ENCODE measurements at places on chromosomes 7 and 10.

DNA sequence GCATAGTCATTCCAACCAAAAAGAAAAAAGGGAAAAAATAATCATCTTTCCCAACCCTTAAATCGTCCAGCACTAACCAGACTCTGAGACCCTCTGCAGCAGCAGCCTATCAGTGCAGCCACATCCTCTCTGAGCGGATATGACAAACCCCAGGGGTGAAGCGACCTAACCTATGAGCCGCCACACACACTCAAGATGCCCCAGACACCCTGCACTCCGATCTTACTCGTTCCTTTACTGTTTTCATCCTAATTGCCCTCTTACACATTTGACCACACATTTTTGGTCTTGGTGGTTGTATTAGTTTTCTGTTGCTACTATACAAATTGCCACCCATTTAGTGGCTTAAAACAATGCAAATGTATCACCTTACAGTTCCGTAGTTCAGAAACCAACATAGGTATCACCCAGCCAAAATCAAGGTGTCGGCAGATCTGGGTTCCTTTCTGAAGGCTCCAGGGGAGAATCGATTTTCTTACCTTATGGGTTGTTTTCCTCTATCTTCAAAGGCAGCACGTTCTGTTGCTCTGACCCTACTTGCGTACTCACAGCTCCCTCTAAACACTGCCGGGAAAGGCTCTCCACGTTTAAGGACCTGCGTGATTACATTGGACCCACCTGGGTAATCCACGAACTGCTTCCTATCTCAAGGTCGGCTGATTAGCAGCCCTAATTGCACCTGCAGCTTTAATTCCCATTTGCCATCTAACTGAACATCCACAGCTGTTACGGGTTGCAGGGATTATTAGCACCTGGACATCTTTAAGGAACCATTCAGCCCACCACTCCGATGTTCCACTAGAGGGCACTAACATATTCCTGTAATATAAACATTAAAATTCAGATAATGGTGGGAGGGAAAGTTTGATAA, 37.3 kb upstream of the PRSS1 start:
- peak; percentile 15 for DNase-seq

- DNase-seq, result no peak
These were observed 609.7 kb downstream of the PTPRN2 start for GRCh38 chr7:157977717-157978496.

- no peak for DNase-seq
These were observed 46.1 kb upstream of the RAB18 start for GRCh38 chr10:27457966-27458365.

DNA sequence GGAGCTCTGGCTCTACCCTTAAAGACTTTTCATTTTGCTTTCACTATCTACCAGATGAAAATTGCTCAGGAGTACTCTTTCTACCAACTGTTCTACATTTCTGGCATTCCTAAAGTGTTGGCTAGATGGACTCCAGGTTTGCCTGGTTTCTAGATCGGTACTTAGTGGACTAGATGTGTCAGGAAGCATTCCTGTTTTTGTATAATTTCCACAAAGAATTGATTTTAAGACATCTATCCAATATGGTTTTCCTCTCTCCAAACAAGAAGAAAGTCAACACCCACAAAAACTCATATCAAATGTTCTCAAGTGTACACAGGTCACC, 157.7 kb downstream of the CHRM2 start:
- DNase-seq, result no peak

GRCh38 chr10:33804584-33804983, 470.1 kb upstream of the NRP1 start:
- no peak for DNase-seq

- DNase-seq, result peak; percentile 1
These were observed 57.4 kb downstream of the CHST15 start for GRCh38 chr10:124035928-124036558.

GRCh38 chr10:126935263-126935946, 30.2 kb downstream of the DOCK1 start:
- DNase-seq, result no peak

GRCh38 chr7:75617634-75618234, 121.0 kb downstream of the HIP1 start:
- DNase-seq, result peak; percentile 21

- no peak for DNase-seq
These were observed 171.8 kb upstream of the AHR start for GRCh38 chr7:17126413-17127268.

GRCh38 chr10:35306852-35307251, 29.5 kb upstream of the CCNY start:
- DNase-seq, result no peak

GRCh38 chr7:48971173-48971572, 46.8 kb downstream of the CDC14C start:
- DNase-seq, result no peak

GRCh38 chr7:84085147-84085546, 109.4 kb downstream of the SEMA3A start:
- no peak for DNase-seq

DNA sequence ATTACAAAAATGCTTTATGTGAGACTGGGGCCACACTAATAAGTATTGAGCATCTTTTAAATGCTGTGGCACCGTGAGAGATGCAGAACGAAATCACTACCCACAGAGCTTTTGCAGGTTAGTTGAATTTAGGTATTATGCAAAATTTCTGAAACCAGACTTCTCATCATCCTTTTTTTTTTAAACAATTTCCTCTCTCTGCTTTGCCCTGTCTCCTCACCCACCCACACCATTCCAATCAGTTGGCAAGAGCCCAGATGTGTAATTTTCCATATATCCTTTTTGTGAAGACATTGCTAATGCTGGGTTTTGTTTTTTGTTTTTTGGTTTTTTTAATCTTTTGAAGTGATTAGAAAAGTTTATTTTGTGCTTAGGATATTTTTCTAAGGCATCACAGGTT, 1.1 kb downstream of the YAE1 start:
- no peak for DNase-seq

DNA sequence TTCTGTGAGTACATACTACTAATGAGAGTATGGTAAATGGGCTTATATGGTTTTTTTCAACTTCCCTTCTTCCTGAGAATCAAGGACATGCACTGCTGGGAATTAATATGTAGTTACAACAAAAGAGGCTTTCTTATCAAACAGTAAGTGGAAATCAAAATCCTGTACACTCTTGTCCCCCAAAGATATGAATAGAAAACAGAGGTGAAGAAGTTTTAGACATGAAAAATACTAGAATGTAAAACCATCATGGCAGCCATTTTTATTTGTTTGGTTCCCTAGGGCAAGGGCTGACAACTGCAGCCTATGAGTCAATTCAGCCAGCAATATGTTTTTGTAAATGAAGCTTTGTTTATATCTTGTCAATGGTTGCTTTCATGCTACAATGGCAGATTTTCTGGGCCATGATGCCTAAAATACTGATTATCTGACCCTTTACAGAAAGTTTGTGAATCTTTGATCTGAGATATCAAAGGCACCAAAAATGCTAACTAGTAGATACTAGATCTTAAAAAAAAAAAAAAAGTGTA, 422.4 kb downstream of the PARD3 start:
- no peak for DNase-seq

DNA sequence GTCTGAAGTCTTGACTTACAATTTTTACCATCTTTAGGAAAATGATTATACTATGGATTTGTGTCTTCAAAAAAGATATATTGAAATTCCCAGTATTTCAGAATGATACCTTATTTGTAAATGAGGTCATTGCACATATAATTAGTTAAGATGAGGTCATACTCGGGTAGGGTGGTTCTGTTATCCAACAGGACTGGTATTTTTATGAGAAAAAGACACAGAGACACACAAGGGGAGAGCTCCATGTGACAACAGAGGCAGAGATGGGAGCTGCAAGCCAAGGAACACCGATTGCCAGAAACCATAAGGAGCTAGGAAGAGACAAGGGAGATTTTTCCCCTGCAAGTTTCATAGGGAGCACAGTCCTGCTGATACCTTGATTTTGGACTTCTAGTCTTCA, 356.9 kb downstream of the ARL4A start:
- DNase-seq, result no peak

DNA sequence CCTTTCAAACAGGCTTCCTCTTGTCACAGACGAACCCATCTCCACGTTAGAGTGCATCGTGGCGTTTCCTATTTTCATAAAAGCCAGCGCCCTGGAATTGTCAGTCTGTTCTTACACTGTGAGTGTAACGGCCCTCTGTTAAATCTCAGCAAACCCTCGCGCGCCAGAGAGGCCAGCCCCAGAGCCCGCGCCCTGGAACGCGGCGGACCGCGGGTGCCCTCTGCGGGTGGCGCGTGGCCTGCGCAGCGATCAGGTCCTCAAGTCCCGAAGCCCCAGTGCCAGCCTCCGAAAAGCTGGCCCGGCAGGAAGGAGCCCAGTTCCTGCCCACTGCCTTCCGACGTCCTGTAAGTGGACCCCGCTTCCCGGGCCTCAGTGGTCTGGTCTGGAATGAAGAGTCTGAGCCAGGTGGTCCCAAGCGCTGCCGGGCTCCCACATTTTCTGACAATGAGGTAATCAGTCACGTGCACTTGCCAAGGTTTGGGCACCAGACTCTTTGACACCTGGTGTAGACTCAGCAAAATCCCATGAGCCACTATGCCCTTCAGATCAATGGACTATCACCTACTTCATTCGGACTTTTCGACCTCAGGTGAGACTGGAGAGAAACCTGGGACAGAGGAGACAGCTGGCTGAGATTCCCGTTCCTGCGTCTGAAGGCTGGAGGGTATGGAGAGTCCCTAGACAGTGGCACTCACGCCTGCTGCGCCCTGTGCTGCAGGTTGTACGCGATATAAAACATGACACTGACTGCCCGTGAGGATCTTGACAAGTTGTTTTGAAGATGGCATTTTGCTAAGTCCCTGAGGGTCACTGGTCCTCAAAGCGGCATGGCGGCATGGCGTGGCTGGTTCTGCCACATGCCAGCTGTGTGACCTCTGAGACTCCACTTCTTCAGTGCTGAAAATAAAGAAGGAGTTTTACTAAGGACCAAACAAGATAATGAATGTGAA, 109.4 kb upstream of the LANCL2 start:
- peak; percentile 45 for DNase-seq

- no peak for DNase-seq
These were observed 184.1 kb downstream of the DOCK4 start for GRCh38 chr7:112022128-112022527.

- no peak for DNase-seq
These were observed 19.5 kb upstream of the PNLIP start for GRCh38 chr10:116526219-116526618.

DNA sequence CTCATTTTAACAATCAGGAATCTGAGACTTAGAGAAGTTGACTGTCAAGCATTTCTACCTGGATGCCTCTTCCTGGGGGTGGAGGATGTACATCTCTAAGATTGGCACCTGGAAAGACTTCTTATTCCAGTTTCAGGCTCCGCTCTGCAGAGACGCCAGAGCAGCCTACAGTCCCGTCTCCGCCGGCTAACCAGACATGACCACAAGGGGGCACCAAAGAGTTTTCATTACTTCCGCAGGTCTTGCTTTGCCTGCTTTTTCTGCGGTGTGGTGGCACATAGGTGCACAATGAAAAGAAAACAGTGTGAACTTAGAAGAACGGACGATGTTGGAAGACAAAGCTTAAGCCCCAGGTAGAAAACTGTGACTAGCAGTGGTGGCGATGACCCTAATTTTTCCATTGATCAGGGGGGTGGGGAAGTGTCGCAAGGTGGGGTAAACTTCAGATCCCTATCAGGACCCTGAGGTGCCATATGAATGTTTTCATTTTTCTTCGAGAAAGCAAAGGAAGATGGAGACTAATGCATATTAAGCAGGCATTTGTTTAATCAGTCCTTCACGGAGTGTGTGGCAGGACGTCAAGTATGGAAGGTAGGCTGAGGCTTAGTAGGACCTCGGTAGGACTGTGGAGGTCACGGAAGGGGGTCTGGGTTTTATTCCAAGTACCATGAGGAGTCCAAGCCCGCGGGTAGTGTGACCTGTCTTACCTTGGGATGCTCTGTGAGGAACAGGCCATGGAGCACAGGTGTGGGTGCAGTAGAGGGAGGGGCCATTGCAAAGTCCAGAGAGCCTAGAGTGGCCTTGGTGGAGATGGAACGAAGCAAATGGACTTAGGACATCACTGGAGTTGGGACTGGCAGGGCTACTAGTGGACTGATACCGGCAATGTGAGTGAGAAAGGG, 60.1 kb upstream of the SORCS3 start:
- peak; percentile 43 for DNase-seq

GRCh38 chr7:44565795-44566559, 7.7 kb downstream of the DDX56 start:
- DNase-seq, result no peak

- no peak for DNase-seq
These were observed 385.0 kb downstream of the KCNMA1 start for GRCh38 chr10:77252380-77253146.

DNA sequence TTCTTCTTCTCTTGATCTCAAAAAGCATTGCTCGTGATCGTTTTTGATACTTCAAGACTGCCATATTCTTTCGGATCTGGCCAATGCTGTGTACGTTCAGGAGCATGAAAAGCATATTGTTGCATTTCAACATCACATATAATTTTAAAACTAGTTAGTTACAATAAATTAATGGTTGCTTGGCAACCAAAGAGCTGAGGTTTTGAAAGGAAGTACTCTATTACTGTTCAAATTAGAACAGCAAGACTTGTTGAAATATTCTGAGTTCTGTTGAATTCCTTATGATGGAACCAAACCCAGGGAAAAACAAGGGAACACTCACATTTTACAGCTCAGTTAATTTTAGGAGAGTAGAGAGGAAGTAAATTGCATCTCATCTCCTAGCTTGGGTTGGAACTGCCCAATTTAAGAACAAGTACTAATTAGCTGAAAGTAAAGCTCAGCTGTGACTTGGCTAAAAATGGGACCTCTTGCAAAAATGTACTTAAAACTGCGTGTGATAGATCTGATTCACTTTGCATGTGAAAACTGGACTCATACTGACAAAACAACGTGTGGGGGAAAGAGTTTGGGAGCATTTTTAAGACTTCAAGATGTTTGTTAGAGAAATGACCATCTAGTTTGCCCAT, 21.2 kb downstream of the OR9A2 start:
- DNase-seq, result no peak

All from stimulated activated CD8-positive, alpha-beta memory T cell treated with anti-CD3 and anti-CD28 coated beads, Interleukin-12 subunit alpha, Interleukin-12 subunit beta, amount 100 ng/mL, for 1 hour (primary cell).